ENCODE measurements at places on chromosomes 12 and 14.

GRCh38 chr12:85296362-85296761 lies 16.3 kb downstream of the ALX1 start:
- DNase-seq = no peak

- no peak for DNase-seq
Measured at GRCh38 chr14:81416194-81416952, 16.2 kb upstream of the STON2 start.

GRCh38 chr14:101072945-101073597 lies 169.5 kb upstream of the RTL1 start:
- DNase-seq = peak; percentile 78

- DNase-seq = no peak
Measured at GRCh38 chr12:82855872-82856271, 169.2 kb downstream of the TMTC2 start.

DNA sequence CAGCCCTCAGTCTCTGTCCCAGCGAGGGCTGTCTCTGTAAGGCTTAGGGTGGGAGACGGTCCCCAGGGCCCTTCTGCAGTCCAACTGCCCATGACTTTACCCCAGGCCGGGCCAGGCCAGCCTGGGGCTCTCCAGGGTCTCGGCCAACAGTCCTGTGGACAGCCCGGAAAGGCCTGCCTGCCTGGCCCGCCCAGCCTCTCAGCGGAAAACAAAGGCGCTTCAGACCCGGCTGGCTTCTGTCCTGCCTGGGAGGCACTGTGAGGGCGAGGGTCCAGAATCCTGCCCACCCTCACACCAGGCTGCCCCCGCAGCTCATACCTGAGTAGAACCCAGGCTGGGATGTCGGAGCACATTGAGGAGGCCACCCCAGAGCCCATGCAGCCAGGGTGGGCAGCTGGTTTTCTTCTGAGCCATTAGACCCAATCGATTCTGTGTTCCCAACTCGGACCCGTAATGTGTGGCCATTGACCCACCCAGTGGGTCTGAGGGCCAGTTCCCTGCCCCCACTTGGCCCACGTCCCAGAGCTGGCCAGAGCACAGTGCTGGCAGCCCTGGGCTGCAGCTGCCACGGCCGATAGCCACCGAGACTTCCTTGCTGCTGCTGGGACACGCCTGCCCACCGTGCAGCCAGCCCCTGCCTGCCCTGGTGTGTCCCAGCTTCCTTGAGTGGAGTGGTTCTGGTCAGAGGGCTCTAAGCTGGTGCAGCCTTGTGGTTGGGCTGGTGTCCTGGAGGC lies 1.6 kb downstream of the CRIP2 start:
- DNase-seq = no peak

GRCh38 chr14:24941719-24942118 lies 108.2 kb downstream of the STXBP6 start:
- no peak for DNase-seq

GRCh38 chr14:104749111-104749649 lies 3.8 kb upstream of the SIVA1 start:
- DNase-seq = no peak

DNA sequence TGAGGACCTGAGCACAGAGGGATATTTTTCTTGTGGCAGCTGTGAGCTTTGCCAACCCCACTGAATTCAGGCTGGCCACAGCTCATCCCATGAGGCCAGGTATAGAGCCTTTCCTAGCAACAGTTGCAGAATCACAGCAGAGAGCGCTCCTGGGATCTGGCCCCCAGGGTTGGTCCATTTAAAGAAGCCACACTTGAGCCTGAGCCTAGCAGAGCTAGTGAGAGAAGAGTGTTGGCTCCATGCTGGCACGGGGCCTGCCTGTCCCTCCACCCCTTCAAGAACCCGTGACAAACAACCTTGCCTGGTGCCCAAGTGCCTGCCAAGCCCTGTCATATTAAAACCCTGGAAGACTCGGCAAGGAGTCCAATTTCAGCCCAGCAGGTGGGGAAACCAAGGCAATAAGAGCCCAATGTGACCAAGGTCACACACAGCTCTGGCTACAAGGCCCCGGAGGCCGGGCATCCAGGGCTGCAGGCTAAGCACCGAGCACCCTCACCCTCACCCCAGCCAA lies 91.6 kb downstream of the LRRC74A start:
- no peak for DNase-seq

GRCh38 chr12:124833693-124834122 lies 30.0 kb downstream of the SCARB1 start:
- DNase-seq = no peak

DNA sequence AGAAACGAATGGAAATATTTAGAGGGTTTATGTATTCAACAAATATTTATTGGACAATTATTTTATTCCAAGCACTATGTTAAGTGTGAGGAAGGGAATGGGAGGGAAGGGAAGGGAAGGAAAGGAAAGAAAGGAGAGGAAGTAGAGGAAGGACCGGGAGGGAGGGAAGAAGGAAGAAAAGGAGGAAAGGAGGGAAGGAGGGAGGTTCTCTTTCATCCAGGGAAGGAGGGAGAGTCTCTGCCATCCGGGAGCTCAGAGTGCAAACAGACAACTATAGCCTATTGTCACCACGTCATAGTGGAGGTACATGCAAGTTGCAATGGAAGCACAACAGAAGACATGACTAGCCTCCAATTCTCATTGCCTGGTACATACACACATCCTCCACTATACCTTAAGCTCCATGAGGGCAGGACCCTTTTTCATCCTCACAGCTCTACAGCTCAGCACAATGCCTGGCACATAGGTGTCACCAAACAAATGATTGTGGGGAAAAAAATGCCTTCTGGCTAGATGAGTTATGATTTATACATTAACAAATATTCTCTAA lies 48.1 kb downstream of the DAD1 start:
- no peak for DNase-seq

GRCh38 chr12:26043135-26044006 lies 81.5 kb downstream of the BHLHE41 start:
- no peak for DNase-seq

GRCh38 chr14:81211844-81212243 lies 8.9 kb downstream of the GTF2A1 start:
- no peak for DNase-seq

Data from keratinocyte (primary cell).